ENCODE measurements at places on chromosomes 11 and 22. TPM values are rescaled to one million over a fixed set of nuclear protein-coding genes. Genes with fewer than 3 reads are reported as not detected.

DNA sequence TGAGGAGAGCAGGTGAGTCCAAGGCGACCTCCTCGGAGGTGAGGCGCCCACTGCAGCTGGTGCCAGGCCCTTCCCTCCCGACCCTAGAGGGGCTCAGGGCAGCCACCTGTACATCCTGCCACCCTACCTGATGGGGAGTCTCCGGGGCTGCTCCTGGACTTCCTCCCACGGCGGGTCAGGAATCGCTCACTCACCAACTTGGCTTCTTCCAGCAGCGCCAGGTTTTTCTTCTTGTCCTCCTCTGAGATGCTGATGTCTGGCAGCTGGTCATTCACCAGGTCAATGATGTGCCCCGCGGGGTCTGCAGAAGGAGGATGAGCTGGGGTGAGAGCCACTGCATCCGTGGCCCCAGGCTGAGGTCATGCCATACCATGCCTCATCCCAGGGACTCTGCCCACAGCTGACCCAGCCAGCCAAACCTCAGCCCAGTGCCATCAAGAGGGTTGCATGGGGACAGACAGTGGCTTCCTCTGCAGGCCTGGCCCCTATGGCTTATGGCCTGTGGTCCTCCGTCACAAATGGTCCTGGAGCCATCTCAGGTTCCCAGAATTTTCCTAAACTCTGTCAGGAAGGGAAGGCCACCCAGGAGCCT lies 61.0 kb upstream of the LYVE1 start:
- DNase-seq, result no peak

GRCh38 chr11:70019576-70020011 lies 58.5 kb upstream of the ANO1 start:
- peak; percentile 24 for DNase-seq

DNA sequence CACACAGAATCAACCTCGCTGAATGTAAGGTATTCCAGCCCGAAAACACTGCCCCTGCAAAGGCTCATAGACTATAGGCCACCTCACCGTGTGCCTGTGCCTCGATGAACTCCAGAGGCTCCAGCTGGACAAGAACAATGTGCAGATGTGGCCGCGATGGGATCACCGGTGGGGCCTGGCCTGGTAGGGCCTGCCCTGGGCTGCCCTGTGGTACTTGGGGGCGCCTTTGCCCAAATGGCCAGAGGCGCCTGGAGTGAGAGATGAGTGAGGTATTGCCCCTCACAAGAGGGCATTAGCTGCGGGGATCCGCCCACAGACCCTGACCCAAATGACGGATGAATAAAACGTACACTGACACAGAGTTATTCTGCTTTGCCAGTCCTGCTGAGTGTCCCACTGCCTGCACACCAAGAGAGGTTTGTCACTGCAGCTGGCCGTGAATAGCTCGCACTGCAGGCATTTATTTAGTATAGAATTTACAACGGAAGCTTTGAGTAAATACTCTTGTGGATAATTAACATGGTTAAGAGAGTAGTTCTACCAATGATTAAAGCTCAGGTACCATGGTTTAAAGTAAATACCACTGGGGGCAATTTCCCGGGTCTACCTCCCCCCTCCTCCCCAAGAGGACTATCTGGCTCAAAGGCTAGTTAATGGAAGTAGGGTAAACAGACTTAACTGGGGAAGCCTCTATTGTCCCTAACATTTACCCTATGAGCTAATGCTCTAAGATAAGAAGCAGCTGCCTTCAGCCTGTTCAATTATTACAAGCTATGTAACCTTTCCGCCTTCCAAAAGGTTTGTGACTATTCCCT lies 101.1 kb upstream of the IGLL5 start:
- DNase-seq, result no peak

Gene IGSF9B
- total RNA-seq, result 3.3 TPM

GRCh38 chr11:111631666-111632039 lies 29.4 kb downstream of the SIK2 start:
- no peak for DNase-seq

DNA sequence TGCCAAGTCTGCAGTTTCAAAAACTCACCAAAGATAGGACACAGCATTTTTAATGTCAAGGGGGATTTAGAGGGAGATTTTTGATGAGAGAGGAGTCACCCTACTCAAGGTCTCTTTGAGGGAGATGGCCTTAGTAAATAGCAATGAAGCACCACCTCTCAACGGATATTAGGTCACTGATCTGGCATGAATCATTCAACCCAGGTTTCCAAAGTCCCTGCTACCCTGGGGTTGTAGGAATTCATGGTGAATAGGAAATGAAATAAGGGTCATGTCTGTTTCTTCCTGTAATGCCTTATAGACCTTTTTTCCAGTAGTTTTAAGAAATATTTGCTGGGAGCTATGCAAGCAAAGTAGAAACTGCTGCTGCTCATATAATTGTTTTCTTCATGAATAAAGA lies 2154.9 kb downstream of the LRRC4C start:
- DNase-seq, result no peak

Gene RFPL2
- not detected for total RNA-seq

GRCh38 chr11:45333001-45333971 lies 47.1 kb upstream of the SYT13 start:
- DNase-seq, result peak; percentile 67

GRCh38 chr22:31958625-31959239 lies 14.4 kb downstream of the YWHAH start:
- no peak for DNase-seq

Gene API5
- total RNA-seq, result 32.7 TPM

All from body of pancreas (tissue), 4 donors.